D341Med (cell line): ENCODE measurements at places on chromosomes 6 and 20.

DNA sequence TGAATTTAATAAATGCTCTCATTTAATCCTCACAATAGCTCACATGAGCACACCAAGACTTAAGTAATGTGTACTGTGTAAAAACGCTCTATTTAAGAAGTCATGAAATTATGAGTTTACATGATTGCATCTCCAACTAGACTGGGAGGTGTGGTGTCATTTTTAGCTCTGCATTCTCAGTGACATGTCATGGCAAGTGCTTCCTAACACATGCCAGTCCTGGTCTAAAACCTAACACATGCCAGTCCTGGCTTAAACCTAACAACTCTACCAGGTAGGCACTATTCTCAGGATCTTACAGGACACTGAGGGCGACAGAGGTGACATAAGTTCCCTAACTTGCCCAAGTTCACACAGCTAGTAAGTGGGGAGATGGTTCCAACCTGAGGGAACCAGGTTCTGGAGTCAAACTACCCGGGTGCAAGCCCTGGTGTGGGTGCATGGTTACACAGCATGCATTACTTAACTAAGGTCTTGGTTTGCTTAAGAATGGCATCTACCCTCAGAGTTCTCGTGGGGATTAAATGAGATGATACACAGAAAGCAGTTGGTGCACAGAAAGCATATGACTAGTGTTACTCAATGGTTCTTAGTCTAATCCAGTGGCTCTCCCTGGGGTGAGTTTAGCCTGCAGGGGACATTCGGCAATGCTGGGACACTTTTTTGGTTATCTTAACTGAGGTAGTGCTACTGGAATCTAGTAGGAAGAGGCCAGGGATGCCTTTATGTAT, 14.7 kb downstream of the CLDN20 start:
- no peak for DNase-seq

DNA sequence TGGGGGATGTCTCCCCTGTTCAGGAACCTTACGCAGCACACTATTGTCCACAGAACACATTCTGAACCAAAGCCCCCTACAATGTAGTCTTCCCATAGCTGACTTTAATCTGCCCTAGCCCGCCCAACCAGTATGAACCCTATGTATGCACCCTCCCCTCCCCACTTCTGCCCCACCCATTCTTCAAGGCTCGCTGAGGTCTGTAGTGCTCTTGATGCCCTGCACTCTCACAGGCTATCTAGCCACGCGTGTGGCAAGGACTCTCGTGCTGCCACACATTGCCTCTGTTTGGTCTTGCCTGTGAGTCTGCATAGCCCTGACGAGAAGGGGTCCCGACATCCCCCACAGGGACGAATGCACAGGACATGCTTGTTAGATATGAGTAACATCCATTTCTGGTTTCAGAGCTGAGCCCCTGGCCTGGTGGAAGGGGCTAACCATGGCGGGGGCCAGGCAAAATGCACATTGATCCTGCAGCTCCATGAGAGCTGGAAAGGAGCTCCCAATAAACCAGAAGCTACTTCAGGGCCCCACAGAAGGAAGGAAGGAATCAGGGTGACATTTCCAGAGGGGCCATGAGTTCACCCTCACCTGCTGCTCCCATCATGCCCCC, 22.6 kb downstream of the MOCS1 start:
- DNase-seq, result no peak

DNA sequence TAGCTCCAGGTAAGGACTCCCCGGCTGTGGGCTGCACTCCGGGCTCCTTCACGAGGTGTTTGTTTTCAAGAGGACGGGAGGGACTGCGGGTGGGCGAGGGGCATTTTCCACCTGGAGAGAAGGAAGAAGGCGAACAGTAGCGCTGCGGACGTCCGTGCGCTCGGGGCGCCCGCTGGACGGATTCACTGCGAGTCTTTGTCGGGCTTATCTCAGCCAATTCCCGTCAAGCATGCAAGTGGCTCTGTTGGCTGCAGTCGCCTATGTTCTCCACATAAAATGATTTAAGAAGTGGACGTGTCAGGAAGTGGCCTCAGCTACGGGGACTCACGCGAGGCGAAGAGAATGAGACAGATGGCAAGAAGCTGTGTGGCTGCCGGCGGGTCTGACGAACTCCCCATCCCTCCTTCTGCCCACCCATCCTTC, 332 bp downstream of the GRIK2 start:
- no peak for DNase-seq

- DNase-seq, result peak; percentile 67
These were observed 982 bp downstream of the HECA start for GRCh38 chr6:139135578-139136545.

DNA sequence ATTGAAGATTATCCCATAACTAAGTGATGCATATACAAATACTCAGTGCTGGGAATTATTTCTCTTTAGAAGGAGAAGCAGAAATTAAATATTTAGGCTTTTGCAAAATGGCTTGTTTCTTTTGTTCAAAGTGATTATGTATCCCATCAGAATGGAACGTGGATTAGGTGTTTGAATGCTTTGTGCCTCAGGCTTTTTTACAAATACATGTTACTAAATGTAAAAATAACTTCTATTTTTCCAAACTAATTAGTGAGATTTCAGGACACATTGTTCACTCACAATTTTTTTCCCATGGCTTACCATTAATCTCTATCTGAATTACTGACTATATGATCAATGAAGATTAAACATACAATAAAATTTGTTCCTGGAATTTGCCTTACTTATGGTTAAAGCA, 925.9 kb upstream of the CITED2 start:
- no peak for DNase-seq

GRCh38 chr20:8535403-8536261, 403.6 kb downstream of the PLCB1 start:
- no peak for DNase-seq

GRCh38 chr6:169905041-169905807, 153.8 kb downstream of the ERMARD start:
- DNase-seq, result no peak

- no peak for DNase-seq
These were observed 31.8 kb upstream of the MAFB start for GRCh38 chr20:40720826-40721225.

DNA sequence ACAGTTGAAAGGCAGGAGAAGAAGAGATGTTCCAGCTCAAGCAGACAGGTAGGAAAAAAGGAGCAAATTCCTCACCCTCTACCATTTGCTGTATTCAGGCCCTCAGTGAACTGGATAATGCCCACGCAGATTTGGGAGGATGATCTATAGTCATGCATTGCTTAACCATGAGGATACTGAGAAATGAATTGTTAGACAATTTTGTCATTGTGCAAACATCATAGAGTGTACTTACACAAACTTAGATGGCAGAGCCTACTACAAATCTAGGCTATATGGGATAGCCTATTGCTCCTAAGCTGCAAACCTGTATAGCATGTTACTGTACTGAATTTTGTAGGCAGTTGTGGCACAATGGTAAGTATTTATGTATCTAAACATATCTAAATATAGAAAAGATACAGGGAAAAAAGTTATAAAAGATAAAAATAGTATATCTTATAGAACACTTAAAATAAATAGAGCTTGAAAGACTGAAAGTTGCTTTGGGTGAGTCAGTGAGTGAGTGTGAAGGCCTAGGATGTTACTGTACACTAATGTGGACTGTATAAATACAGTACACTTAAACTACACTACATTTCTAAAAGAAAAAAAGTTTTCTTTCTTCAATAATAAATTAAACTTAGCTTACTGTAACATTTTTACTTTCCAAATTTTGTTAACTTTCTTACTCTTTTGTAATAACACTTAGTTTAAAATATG, 672.3 kb downstream of the UTRN start:
- no peak for DNase-seq

DNA sequence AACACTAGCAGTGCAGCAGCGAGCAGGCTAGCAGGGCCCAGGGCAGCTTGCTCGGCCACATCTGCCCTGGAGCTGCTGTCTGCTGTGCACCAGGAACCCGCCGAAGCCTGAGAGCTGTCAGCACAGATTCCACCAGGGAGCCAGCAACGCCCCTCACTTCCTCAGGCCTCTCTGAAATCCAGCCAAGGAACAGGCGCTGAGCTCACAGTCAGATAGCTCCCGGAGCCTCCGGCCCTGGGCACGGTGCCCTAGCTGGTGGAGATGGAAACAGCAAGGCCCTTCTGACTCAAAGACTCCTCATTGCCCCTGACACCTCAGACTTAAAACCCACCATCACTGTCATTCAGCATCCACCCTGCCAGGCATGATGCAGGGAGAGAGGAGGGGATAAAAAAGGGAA, 839.4 kb downstream of the MAFB start:
- no peak for DNase-seq

DNA sequence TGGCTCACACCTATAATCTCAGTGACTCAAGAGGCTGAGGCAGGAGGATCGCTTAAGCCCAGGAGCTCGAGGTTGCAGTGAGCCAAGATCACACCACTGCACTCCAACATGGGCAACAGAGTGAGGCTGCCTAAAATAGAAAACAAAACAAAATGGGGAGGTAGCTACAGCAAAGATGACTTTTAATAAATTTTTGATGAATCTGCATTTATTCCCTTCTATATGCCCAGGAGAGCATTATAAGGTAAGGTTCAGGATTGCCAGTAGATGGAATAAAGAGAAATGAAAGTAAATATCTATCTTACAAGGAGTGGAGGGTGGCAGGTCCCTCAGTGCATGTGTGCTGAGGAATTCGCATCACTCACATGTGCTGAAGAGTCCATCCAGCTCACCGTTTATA, 24.2 kb downstream of the UNC5CL start:
- DNase-seq, result no peak

- DNase-seq, result no peak
These were observed 33.4 kb upstream of the SRPK1 start for GRCh38 chr6:35954333-35954732.

GRCh38 chr20:50034567-50035180, 51.9 kb downstream of the SNAI1 start:
- DNase-seq, result no peak

- no peak for DNase-seq
These were observed 112.0 kb downstream of the BACH2 start for GRCh38 chr6:90184334-90185298.

DNA sequence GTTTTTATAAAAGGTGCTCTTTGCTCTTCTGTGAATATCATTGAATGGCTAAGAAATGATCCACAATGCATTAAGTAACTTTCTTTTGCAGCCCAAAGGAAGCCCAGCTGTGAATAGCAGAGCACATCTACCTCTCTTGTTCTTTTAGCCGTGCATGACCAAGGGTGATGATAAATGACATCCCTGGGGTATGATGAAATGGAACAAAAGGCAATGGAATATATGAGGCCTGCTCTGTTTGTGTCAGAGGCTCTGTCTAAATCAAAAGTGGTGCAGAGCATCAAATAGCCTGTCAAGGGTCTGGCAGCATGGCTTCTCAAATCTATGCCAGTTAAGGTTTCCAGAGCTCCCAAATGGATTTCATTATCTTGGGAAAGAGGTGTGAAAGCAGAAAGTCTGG, 362.6 kb upstream of the RNF217 start:
- no peak for DNase-seq

DNA sequence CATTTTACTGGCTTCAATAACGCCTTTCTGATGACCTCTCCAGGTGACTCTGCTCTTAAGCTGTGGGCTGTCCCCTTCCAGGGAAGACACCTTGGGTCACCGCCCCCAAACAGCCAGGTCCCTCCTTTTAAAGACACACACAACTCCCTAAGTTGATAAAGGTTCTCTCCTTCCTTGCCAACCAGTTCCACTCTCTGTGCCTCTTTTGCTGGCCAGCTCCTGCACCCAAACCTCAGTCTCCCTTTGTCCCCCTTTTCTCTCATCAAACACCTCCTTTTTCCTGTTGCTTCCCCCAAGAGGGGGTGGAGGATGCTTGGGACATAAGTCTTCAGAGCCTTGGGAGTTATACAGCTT, 1.0 kb downstream of the NCOA6 start:
- peak; percentile 58 for DNase-seq

DNA sequence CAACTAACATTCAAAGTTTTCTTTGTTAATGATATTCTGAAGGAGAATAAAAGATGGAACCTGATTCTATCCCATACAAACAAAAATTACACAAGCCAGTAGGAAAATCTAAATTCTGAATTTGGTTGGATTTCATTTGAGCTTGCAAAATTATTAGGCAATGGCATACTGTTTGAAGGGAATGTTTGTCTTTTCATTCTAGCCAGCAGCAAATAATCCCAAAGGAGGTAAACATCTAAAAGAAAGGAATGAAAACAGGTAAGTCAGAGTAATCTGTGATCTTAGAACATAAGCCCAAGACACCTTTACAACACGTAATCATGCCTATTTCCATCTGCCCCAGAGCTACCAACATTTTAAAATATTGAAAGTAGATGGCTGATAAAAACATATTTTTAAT, 482.1 kb upstream of the CITED2 start:
- DNase-seq, result no peak

GRCh38 chr20:59525500-59526241, 78.7 kb upstream of the PHACTR3 start:
- DNase-seq, result peak; percentile 85

DNA sequence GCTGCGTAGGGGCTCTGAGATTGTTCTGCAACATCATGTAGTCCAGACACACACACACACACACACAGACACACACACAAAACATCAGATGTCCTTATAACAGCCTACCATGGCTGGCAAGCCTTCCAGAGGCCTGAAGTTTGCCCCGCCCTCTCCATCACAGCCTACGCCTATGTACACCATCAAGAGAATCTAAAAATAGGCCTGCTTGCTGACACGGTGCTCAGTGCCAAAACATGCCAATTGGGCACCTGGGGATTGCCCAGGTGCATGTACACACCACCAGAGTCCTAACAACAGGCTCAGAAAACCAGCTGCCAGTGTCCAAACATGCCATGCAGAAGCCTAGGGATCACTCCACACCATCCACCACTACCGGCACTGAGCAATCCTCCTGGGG, 391.7 kb upstream of the SPTLC3 start:
- no peak for DNase-seq

DNA sequence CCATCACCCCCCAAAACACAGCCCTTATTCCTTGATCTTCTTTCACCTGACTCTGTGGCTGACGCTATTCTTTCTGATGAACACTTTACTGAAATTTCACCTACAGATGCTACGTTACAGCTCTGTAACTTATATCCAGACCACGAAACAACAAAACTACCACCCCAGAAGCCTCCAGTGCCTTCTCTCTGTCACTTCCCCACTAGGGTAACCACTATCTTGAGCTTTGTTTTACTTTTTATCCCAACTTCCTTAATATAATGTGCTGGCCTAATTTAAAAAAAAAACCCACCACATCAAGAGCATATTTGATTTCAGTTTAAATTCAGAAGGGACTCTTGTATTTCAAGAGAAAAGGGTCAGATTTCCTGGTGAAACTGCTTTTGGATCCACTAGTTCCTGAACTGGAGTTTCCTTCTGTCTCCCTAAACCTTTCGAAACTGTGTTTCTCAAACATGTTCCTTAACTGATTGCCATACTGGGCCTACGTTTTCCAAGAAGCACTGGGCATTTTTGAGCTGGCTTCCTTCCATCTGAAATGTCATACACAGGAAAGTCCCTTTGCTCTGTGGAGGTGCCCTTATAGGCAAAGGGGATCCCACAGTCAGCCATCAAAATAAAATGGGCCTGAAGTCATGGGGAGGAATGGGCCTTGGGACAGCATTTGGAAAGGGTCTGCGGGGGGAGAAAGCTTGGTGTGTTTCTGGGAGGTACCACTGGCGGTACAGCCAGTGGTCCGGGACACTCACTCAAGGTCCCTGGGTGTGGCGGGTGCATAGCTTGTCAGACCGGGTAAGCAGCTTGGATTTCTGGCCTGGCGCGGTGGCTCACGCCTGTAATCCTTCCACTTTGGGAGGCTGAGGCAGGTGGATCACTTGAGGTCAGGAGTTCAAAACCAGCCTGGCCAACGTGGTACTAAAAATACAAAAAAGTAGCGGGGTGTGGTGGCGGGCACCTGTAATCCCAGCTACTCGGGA, 25.8 kb upstream of the RTF2 start:
- DNase-seq, result no peak
